ENCODE measurements at places on chromosomes 6 and 20. TPM values are rescaled to one million over a fixed set of nuclear protein-coding genes. Genes with fewer than 3 reads are reported as not detected.

The CST2 gene
- not detected for polyA plus RNA-seq

DNA sequence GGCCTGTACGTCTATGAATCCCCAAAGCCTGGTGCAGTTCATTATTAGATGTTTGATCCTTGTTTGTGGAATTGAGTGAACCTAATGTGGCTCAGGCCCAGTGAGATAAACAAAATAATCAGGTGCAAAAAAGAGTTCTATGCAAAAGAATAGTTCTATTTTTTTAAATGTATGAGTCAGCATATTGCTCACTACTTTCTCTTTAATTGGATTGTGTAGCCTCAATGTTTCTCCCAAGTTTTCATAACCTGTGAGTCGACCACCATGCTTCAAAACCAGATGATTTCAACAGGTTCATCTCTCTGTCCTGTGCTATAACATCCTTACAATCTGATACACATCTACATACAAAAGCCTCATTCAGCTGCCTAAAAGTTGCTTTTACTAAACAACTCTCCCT, 116.5 kb upstream of the HDAC2 start:
- DNase-seq, result no peak

GRCh38 chr6:168196881-168197635, 118.0 kb upstream of the FRMD1 start:
- no peak for DNase-seq

The MYBL2 gene
- polyA plus RNA-seq, result 0.20 TPM

DNA sequence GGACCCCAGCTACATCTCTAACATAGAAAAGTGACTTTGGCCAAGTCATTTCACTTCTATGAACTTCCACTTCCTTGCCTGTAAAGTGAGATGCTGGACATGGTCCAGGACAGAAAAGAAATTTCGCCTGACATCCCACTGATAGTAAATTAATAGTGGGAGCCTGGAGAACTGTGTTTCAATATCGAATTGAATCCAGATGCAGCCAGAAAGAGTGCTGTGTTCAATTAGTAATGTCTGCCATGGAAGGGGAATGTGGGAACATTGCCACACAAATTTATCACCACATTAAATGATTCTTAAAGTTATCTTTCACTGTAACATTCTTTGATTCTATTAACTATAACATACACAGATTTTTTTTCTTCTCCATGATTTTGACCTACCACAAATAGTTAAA, 255.0 kb downstream of the HACE1 start:
- DNase-seq, result no peak

The PREX1 gene
- 89.5 TPM for polyA plus RNA-seq

The EYA4 gene
- polyA plus RNA-seq, result not detected

DNA sequence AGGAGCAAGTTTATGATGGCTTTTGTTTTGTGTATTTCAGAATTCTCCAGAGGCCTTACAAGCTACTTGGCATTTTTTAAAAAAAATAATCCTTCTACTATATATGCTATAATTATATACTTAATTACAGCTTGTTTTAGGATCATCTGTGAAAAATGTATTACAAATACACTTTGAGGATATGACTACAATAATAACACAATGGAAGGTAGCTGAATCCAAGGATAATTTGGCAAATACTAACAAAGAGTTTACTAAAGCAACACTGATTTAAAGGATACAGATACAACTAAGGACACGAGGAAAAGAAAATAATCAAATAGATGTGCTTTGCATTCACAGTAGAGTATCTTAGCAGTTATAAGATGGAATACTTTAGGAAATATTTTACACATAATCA, 381.9 kb upstream of the CITED2 start:
- DNase-seq, result no peak

- no peak for DNase-seq
Observed at GRCh38 chr6:38172739-38173410, 353.3 kb downstream of the ZFAND3 start.

The MTHFD1L gene
- 5.8 TPM for polyA plus RNA-seq

The SEMG1 gene
- not detected for polyA plus RNA-seq

- no peak for DNase-seq
Observed at GRCh38 chr6:167858842-167859664, 32.3 kb downstream of the AFDN start.

DNA sequence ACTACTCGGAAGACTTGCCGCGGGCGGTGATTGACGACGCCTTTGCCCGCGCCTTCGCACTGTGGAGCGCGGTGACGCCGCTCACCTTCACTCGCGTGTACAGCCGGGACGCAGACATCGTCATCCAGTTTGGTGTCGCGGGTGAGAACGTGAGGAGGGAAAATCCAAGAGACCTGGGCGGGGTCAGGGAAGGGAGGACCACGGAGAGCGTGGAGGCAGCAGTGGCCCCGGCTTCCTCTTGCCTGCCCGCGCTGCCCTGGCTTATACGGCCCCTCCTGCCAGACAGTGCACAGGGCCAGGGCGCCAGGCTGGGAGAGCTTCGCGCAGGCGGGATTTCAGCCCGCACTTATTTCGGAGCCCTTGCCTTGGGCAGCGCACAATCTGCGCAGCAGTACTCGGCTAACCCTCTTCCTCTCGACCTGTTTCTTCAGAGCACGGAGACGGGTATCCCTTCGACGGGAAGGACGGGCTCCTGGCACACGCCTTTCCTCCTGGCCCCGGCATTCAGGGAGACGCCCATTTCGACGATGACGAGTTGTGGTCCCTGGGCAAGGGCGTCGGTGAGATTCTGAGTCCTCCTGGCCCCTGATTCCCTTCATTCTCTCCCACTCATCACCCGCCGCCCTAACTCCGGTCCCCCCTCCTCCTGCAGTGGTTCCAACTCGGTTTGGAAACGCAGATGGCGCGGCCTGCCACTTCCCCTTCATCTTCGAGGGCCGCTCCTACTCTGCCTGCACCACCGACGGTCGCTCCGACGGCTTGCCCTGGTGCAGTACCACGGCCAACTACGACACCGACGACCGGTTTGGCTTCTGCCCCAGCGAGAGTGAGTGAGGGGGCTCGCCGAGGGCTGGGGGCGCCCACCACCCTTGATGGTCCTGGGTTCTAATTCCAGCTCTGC, 2.0 kb downstream of the MMP9 start:
- DNase-seq, result peak; percentile 53

The NEURL2 gene
- 0.94 TPM for polyA plus RNA-seq

The PSORS1C2 gene
- not detected for polyA plus RNA-seq

The AP5S1 gene
- 18.4 TPM for polyA plus RNA-seq

DNA sequence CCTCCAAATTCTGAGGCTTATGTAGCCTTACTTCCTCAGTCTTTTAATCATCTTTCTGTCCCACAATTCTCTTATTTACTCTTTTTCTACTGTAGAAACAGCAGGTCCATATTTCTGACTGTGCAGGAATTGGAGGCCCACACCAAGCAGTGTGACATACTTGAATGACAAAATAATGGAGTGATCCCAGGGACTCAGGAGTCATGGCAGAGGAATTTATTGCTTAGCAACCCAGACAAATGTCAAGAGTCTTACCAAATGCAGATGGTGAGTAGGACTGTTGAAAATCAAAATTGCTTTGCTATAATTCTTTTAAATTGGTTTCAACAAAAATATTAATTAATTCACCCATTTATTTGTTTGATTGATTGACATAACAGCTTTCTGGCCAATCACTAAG, 59.9 kb downstream of the HTR1B start:
- no peak for DNase-seq

DNA sequence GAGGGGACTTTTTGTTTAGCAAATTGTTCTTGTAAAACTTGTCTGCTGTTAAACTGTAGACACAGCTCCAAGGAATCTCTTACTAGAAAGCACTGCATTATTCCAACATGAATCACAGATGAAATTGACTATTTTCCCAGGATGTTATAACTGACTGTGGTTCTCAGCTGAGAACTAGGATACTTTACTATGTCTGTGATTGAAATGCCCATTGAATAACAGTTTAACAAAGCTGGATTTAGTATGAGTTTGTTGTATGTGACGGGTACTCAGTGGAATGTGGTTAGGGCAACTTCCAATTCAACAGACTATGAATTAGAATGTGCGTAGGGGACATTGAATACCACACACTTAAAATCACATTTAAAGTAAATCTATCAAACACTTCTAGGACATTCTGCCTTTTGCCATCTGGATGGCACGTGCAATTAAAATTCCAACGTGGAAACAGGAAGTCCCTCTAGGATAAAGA, 193.4 kb upstream of the PREP start:
- no peak for DNase-seq

DNA sequence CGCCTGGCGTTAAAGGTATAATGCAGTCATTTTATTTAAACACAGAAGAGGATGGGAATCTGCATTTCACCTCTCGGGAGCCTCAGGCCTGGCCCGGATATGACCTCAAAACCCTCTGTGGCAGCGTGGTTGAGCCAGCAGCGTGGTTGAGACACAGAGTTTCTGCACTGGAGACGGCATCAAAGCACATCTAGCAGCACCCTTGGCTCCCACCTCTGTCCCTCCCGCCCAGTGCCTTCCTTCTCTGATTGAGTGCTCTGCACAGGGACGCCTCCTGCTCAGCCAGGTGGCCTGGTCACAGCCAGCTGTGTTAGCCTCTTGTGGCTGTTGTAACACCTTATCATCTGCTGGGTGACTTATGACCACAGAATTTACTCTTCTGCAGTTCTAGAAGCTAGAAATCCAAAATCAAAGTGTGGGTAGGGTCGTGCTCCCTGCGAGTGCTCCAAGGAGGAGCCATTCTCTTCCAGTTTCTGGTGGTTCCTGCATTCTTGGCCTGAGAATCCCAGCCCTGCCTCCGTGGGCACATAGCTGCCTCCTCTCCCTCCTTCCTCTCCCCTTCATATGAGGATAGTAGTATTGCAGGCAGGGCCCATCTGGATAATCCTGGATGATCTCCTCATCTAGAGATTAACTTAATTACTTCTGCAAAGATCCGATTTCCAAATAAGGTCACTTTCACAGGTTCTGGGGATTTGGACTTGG, 156.7 kb downstream of the SYCP2 start:
- no peak for DNase-seq

DNA sequence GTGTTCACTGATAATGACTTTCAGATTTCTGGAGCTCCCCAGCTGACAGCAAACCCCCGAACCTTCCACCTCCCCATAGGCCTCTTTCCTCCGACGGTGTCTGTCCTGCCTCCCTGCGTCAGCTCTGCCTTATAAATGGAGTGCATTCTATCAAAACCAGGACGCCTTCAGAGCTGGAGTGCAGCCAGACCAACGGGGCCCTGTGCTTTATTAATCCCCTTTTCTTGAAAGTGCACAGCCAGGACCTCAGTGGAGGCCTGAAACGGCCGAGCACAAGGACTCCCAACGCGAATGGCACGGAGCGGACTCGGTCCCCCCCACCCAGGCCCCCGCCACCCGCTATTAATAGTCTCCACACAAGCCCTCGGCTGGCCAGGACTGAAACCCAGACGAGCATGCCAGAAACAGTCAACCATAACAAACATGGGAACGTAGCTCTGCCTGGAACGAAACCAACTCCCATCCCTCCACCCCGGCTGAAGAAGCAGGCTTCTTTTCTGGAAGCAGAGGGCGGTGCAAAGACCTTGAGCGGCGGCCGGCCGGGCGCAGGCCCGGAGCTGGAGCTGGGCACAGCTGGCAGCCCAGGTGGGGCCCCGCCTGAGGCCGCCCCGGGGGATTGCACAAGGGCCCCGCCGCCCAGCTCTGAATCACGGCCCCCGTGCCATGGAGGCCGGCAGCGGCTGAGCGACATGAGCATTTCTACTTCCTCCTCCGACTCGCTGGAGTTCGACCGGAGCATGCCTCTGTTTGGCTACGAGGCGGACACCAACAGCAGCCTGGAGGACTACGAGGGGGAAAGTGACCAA, 42.3 kb upstream of the NAA20 start:
- DNase-seq, result no peak

DNA sequence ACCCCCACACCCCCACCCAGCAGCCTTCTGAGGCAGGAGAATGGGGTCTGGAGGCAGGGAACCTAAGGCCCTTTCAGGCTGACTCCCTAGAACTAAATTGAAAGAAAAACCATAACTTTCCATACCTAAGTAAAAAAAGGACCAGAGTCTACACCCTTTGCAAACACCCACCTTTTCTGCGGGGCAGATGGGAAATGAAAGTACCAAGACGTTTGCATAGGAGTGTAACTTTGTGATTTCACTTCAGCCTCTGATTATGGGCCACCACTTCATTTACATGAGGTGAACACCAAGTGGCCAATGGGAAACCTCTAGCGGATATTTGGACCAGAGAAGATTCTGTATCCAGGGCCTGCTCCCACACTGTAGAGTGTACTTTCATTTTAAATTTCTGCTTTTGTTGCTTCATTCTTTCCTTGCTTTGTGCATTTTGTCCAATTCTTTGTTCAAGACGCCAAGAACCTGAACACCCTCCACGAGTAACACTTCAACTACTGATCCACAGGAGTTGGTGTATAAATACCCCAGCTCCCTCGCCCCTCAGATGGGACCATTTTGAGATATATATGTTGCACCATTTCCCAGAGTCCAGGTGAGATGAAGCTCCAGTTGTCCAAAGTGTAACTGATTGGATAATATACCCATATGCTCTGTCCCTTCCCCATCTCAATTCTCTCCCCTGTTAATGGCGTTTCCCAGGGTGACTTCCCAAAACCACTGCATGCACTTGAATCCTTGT, 18.9 kb upstream of the SRSF6 start:
- DNase-seq, result no peak

DNA sequence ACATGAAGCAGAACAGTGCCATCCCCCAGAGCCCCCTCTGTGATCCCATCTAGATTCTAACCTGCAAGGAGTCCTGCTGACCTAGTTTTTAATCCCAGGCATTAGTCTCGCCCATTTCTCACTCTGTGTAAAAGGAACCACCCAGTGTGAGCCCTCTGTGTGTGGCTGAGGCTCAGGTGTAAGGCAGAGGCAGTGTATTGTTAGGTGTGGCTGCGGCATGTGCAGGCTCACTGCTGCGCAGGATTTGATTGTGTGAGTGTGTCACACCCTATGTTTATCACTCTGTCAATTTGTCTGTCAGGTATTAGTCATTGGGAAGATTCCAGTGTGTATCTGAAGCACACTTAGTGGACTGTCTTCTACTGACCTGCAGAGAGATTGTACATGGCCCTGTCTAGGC, 13.7 kb upstream of the CST8 start:
- DNase-seq, result no peak

DNA sequence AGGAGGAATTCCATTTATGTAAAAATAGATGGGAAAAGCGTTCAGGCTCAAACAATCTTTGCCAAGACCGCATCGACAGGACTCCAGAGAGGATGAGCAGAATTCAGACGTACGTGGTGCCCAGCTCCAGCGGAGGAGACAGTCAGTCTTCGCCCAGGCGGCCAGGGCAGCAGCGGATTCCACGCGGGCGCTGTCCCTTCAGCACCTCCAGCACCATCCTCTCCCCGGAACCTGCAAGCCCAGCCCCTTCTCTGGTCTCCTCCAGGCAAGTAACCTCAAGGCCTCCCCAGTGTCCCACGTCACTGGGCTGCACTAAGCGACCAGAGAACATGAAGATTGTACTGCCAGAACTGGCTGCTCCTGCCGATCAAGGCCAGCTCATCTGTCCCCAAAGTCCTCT, 2.8 kb upstream of the KCNQ2 start:
- no peak for DNase-seq

GRCh38 chr6:38183856-38184584, 364.5 kb downstream of the ZFAND3 start:
- DNase-seq, result no peak

GRCh38 chr6:107292715-107293271, 166.6 kb downstream of the PDSS2 start:
- DNase-seq, result no peak

The CRISP2 gene
- polyA plus RNA-seq, result not detected

- DNase-seq, result no peak
Observed at GRCh38 chr20:4949833-4950178, 51.5 kb downstream of the SLC23A2 start.

The COL9A1 gene
- polyA plus RNA-seq, result not detected

Data from CD8-positive, alpha-beta memory T cell (primary cell).